ENCODE measurements at places on chromosomes 4 and X.

- no peak for DNase-seq
These were observed 18.6 kb downstream of the ZCCHC4 start for GRCh38 chr4:25330905-25331808.

DNA sequence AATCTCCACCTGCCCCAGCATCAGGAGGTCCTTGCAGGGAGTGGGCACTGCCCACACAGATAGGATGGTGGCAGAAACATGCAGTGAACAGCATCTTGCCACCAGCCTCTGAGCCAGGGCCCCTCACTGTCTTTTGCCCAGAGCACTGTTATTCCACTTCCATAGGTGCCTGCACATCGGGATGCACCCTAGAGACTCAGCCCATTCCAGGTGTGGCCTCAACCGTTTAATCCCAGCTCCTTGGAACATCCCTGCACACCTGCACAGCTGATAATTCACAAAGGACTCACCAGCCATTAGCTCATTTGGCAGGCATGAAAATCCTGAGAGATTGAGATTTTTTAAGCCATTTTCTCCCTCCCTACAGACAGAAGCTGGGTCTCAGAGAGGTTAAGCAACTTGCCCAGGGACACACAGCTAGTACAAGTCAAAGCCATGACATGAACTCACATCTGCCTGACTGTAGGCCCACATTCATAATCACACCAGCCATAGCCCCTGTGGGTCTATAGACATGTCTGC, 116.3 kb downstream of the EFNB1 start:
- DNase-seq = no peak

- DNase-seq = no peak
These were observed 644.5 kb upstream of the ATOH1 start for GRCh38 chr4:93184053-93184452.

DNA sequence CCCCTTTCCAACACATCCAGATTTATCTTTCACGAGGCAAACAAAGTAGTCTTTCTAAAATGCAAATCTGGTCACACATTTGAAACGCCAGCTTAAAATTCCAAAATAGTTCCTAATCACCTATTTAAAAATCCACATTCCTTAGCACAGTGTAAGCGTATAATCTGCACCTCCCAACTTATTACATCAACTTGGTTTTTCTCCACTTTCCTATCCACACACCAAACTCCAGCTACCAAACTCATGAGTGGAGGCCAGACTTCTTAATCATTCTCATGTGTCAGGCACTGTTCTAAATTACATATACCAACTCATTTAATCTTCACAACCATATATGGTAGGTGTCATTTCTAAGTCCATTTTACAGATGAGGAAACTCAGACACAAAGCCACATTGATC, 33.8 kb downstream of the ENOX2 start:
- no peak for DNase-seq

DNA sequence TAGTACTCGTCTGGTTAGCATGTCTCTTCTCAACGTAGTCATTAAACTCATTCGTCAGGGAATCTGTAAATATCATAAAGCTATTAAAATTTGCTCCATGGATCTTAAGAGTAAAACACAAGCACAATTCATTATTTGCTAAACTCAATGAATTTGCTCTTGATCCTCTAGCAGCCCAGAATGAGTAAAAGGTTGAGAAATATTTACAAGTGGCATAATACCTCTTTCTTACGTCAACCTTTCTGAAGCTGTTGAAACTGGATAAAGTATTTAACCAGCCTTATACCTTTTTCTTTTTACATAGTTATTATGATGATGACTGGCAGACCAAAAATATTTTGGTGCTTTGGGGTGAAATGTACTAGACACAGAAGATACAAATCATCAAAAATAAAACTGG, 66.9 kb downstream of the LUZP4 start:
- no peak for DNase-seq

DNA sequence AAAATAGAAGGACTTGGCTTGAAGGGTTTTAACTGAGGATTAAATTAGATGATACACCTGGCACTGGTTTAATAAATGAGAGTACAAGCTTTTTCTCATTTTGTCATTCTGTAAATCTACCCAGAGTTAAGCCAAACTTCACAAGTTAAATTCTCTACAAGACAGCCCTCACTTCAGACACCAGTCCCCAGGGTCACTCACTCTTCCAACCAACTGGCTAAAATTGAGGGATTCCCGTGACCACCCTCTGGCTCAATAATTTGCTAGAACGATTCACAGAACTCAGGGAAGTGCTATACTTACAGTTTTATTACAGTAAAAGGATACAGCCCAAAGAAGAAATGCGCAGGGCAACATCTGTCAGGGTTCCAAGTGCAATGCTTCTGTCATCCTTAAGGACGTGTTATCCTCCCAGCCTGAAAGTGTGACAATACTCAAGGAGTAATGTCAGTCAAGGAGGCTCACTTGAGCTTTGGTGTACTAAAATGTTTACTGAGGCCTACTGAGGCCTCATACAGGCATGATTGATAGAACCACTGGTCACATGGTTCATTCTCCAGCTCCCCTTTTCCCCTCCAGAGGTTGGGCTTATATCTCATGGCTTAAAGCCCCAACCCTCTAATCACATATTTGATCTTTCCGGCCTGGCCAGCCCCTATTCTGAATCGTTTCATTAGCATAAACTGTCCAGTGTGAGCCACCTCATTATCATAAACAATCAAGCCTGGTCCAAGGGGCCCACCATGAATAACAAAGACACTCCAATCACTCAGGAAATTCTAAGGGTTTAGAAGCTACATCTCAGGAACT, 9.6 kb upstream of the TMSB4X start:
- DNase-seq = no peak

GRCh38 chr4:6109842-6110560, 90.3 kb downstream of the JAKMIP1 start:
- DNase-seq = no peak

Measured in naive thymus-derived CD8-positive, alpha-beta T cell (primary cell).